ENCODE measurements at places on chromosomes 5 and 9. TPM values are rescaled to one million over a fixed set of nuclear protein-coding genes. Genes with fewer than 3 reads are reported as not detected.

MACIR gene
- 5.0 TPM for total RNA-seq

PCSK1 gene
- total RNA-seq = 54.8 TPM

MED7 gene
- 13.2 TPM for total RNA-seq

TPPP gene
- total RNA-seq = under 0.01 TPM

FABP6 gene
- total RNA-seq = not detected

IRGM gene
- 0.13 TPM for total RNA-seq

F12 gene
- total RNA-seq = 0.26 TPM

LCN10 gene
- not detected for total RNA-seq

CCL21 gene
- total RNA-seq = not detected

ADAMTSL1 gene
- 206 TPM for total RNA-seq

LHX3 gene
- total RNA-seq = not detected

TEX48 gene
- not detected for total RNA-seq

LCN1 gene
- not detected for total RNA-seq

C9orf153 gene
- 0.91 TPM for total RNA-seq

TARS1 gene
- total RNA-seq = 215 TPM

COL15A1 gene
- total RNA-seq = 175 TPM

TMEM215 gene
- not detected for total RNA-seq

IFNB1 gene
- total RNA-seq = not detected

RNF20 gene
- 37.0 TPM for total RNA-seq

RASGEF1C gene
- total RNA-seq = not detected

SLC6A7 gene
- total RNA-seq = not detected

APBA1 gene
- total RNA-seq = 14.1 TPM

KCNMB1 gene
- under 0.01 TPM for total RNA-seq

SMIM32 gene
- not detected for total RNA-seq

LRRC19 gene
- total RNA-seq = under 0.01 TPM

PCDHGA10 gene
- 17.9 TPM for total RNA-seq

ADRB2 gene
- total RNA-seq = 3.7 TPM

SPATA31D4 gene
- not detected for total RNA-seq

EPB41L4A gene
- 13.9 TPM for total RNA-seq

OBP2B gene
- not detected for total RNA-seq

PCDHA1 gene
- total RNA-seq = 0.11 TPM

SHOC1 gene
- total RNA-seq = 0.11 TPM
